NCI-H2081 (cell line): ENCODE measurements at places on chromosomes 6 and 20.

- DNase-seq, result no peak
These were observed 172.9 kb downstream of the LAMA2 start for GRCh38 chr6:129055796-129056195.

GRCh38 chr6:24125980-24126379, at the start of gene NRSN1:
Gene NRSN1, plus strand, starts transcription at chr6:24126215. Its CDS starts 8,113 bp downstream, at chr6:24134328.
- peak; percentile 83 for DNase-seq

DNA sequence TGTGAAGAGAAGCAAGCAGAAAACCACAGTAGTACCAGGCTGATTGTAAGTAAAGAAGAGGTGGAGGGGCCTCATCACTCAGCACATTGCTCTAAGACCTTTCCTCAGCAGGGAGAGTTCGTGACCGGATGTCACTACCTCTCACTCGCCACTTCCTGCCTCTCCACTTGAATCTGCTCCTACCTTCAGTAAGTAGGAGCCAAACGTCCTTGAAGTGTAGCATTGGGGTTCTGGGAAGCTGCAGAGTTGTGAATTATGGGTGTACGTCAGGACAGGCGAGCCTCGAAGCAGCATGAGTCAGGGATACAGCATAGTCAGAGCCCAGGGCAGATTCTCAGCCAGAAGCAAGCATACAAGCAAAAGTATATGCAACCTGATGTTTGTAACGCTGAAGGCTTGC, 224.9 kb downstream of the PHACTR1 start:
- DNase-seq, result no peak

DNA sequence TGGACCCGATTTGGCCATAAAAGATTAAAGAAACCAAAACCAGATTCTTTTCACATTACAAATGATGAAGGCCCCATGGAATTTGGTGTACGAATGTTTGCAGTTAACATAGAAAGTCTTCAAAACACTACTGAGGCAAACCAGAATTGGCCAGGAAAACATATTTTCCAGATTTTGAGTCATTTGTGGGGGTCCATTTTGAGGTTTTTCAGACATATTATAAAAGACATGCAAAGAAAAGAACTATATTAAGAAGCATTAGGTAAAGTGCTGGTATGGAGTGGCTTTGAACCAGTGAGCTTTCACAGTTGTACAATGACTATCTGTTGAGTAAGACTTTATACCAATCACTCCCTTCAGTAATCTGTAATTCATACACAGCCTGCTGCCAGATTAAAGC, 168.9 kb upstream of the COL21A1 start:
- no peak for DNase-seq

- no peak for DNase-seq
These were observed 12.2 kb upstream of the ARMC2 start for GRCh38 chr6:108836061-108836460.

DNA sequence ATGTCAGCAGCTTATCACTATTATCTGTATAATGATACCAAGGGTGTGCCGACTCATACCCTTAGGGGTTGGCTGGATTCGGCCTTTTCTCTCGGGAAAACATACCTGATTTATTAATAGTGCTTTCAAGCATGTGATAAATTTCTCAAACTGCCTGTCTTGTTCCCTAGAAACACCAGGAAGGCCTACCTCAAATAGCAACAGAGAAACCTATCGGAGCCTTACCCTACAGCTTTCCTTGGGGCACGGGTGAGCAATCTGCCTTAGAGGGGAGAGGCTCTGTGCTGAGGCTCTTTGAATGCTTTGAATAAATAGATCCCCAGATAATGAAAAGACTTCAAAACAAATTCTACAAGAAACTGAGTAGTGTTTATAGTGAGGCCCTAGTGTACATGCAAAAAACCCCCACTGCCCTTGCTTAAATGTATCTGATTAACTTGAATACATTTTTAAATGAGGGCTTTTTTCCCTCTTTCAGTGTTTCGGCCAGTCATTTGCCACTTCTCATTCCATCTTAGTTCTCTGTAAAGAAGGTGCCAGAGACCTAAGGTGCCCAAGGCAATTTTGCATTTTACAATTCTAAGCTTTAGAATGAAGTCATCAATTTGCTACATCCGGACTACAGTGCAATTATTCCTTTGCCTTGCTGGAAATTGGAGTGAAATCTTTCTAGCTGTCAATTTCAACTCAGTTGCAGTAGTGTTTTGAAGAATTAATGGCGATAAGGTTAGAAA, 320.1 kb downstream of the ESR1 start:
- DNase-seq, result no peak

DNA sequence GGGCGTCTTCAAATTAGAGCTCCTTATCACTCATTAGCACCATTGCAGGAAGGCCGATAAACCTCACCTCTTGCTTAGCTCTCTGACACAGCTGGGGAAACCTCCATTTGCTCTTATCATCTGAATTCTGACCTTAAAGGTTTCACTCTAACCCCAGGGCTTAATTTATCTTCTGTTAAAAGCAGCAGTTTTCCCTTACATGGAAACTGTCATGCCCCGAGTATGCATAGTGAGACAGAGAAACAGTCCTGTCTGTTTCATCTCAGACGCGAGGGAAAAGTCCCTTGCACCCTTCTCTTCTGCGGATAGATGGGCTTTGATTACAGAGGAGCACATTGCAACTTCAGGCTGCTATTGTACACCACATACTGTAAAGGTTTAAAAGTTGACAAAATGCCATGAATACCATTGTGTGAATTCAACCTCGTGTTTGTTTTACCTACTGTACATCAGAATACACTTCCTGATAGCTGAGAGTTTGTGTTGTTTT, 191.5 kb upstream of the BMP2 start:
- DNase-seq, result peak; percentile 38
